ENCODE measurements at places on chromosomes 7 and 10.

DNA sequence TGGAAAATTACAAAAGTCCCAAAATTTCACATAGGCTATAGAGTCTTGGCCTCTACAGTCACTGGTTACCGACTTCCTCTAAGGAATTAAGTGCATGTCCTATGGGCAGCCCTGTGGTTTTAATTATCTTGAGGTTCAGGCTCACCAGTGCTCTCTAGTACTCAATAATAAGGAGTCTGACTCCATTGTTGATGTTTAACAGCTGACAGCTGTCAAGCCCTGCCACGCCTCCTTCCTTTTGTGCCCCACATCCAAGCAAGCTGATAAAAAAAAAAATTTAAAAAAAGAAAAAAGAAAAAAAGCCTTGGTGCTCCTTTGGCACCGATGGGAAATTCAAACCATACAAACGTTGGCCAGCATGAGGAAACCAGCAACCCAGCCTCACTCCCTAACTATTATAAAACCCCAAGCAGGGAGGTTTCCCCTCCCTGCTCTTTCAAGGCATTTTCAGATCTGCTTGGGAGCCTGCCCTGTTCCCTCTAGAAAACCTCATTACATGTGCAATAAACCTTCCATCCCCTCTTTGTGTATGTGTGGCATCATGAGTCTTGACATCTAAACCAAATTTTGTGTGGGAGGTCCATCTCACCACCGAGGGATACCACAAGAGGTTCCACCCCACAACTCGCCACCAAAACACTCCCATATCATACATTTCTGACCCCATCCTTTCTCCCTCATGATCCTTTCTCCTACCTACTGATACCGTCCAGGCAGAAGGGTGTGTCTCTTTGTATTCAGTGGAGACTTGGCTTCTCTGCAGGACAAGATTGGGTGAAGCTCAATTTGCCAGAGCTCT lies 70.9 kb upstream of the CCDC71L start:
- DNase-seq, result no peak

DNA sequence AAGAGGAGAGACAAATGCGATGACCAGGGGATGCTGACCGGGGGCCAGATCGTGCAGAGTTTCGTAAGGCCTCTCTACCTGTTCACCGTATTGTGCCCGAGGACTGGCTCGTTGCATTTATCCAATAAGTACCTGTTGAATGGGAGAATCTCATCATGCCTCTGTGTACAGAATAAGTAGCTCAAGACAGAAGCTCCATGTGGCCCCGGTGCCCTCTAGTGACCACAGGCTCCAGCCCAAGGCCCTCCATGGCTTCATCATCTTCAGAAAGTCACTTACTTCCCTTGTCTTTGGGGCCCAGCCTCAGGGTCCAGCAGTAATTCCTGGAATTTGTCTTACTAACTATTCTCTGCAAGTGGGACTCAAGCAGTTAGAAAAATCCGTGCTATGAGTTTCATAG lies 151.0 kb downstream of the CHN2 start:
- no peak for DNase-seq

- no peak for DNase-seq
These were observed 72.6 kb downstream of the AHR start for GRCh38 chr7:17370901-17371585.

DNA sequence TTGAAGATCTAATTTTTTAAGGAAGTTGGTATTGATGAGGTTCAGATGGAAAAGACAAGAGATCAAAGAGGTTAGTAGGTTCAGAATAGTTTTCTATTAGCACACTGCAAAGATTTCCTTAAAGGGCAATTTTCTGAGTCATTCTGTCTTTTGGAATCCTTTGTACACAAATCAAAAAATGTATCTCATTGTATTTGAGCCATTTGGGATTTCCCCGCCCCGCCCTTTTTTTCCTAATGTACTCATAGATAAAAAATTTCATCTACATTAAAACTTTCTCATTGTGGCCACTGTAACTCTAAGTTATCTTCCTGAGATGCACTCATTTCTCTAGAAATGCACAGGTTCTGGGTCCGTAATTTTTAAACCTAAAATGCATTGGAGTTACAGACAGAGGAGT lies 12.1 kb downstream of the GIMAP6 start:
- DNase-seq, result no peak

- no peak for DNase-seq
These were observed 158.0 kb downstream of the HDAC9 start for GRCh38 chr7:18653381-18654155.

DNA sequence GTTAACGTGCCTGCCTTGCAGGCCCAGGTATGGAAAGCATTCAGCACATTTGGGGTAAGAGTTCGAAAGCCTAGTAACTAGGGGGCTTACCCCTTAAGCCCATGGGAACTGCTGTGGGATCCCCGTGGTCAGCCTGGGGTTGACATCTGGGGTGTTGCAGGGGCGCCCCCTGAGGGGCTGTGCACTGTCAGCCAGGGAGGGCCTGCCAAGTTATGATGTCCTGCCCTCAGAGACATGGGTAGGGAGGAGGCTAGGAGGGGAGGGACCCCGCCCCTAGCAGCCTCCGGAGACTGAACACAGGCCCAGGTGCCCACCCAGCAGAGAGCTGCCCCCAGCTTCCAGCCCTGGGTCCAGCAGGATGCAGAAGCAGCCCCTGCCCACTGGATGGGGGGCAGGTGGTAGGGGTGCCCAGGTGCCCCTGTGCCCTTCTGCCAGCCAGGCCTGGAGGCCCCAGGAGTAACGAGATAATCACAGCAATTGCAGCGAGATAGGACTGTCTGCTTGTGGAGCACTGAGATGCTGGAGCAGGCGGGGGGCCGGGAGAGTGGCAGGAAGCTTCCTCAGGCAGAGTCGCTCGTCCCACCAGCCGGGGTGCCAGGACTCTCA lies 153.3 kb downstream of the UBE2H start:
- DNase-seq, result no peak

- peak; percentile 32 for DNase-seq
These were observed 168.0 kb upstream of the RHEB start for GRCh38 chr7:151687523-151688235.

GRCh38 chr10:85900487-85900886 lies 466.1 kb downstream of the GRID1 start:
- DNase-seq, result no peak

DNA sequence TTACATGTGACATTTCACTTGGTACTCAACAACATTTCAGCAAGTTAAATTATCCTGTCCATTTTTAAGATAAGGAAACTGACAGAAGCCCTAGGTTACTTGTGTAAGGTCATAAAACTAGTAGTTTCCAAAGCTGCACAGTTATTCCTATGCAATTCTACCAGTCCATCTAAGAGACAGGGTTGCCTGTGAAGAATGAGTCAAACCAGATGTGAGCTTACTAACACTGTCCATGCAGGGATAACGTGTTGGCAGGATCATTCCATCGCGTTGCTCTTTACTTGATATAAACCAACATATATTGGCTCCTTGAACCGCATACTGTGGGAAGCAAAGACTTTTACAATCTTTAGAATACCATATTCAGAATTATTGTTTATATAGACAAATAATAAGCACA lies 280.9 kb upstream of the HGF start:
- no peak for DNase-seq

DNA sequence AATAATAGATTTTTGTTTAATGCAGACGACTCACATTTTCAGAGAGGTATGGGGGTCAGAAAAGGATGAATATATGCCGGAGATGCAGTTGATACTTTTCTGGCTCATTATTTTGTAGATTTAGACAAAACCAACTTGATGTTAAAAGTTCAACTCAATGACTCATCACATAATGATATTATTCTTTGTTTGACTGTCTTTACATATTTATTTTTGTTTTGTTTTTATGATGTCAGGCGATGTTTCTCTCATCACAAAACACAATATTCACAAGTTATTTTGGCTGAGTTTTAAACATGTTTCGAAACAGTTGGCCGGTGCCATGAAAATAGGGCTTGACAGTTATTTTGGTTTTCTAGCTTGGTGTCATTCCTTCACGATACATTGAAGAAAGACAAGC lies 1.3 kb downstream of the GJD4 start:
- DNase-seq, result no peak

- no peak for DNase-seq
These were observed 925.1 kb upstream of the CELF2 start for GRCh38 chr10:10092581-10092980.

DNA sequence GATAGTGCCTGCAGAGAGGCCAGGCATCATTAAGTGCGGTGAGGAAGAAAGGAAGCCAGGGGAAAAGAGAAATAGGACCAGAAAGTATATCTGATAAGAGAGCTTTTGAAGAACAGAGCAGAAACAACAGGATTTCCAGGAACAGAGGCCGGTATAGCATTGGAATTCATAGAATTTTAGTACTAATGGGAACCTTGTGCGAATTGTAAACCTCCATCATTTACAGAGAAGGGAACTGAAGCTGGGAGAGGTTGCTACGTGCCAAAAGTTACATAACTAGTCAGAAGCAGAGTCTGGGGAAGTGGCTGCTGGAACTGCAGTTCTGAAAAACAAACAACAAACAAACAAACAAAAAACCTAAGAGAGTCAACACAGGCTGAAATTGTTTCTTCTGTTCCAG lies 5.4 kb upstream of the ZMYND11 start:
- DNase-seq, result no peak

- no peak for DNase-seq
These were observed 10.9 kb upstream of the NKX6-2 start for GRCh38 chr10:132796846-132797245.

GRCh38 chr10:128095027-128095752 lies 31.0 kb downstream of the MKI67 start:
- DNase-seq, result no peak

- no peak for DNase-seq
These were observed 43.5 kb upstream of the UCN3 start for GRCh38 chr10:5321273-5321672.

DNA sequence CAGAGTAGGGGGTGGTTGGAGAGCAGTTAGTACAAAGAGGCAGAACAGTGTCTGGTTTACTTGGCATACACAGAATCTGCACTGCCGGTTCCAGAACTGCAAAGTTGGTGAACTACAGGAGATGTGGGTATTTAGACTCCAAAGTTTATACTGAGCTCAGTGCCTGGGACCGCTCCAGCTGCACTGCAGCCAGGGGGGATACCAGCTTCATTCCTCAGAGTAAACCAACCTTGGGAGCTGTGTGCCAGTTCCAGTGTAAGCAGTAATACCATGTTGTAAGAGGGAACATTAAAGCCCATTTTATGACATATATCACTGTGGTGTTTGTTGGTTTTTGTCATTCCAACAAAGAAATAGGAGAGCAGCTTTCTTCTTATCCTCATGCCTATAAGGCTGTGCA lies 23.4 kb downstream of the LOXL4 start:
- DNase-seq, result no peak

GRCh38 chr10:381805-382204 lies 246.6 kb downstream of the ZMYND11 start:
- no peak for DNase-seq

- DNase-seq, result no peak
These were observed 9.2 kb downstream of the NUP42 start for GRCh38 chr7:23191022-23191421.

DNA sequence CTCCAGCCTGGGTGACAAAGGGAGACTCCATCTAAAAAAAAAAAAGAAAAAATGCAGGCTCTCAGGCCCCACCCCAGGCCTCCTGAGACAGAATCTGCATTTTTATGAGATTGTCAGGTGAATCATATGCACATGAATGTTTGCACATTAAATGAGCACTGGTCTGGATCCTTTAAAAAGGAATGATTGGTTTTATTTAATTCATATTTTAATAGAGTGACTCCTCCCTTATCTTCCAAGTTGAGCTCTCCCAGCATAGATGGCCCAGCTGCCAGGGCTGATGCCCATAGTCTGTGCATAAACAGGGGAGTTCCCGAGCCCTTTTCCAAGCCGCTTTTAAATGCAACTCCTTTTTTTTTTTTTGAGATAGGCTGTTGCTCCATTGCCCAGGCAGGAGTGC lies 28.5 kb downstream of the CUX1 start:
- no peak for DNase-seq

GRCh38 chr7:155753446-155753965 lies 58.8 kb downstream of the SHH start:
- DNase-seq, result no peak

DNA sequence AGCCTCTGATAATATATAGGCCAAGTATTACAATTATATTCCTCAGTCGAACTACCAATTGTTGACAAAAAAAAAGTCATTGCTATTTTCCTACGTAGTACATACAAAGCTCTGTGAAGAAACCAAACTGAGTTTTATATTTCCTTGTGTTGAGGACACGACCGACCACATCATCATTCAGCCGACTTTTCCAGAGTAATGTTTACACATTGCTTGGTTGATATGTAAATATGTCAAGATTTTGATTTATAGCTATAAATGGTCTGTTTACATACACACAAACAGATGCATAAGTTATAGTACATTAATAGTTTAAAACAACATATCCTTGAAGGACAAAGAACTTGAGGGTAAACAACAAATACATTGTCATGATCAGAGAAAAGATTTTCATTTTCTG lies 121.5 kb downstream of the CRPPA start:
- no peak for DNase-seq

DNA sequence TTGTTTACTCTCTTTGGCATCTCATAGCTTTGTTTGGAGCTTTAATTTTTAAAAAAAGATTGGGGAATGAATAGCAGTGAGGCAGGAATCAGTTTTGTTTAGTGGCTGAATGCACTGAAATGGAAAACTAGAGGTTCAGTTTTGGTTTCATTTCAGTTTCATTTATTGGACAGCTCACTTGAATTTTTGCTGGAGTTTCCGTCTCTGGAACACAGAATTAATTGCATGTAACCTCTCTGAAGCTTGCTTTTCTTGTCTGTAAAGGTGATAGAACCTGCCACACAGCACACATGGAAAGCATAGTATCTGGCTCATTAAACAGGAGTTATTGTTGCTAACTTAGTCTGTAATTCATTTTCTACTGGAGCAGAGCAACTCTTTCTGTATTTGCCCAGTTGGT lies 7.1 kb downstream of the GRM8 start:
- no peak for DNase-seq

- no peak for DNase-seq
These were observed 39.4 kb upstream of the GRB10 start for GRCh38 chr7:50822110-50822509.

- no peak for DNase-seq
These were observed at the start of gene BMPER for GRCh38 chr7:33905389-33906032. TSS of gene BMPER (plus strand) at chr7:33905539. CDS start at chr7:33905614, 75 bp downstream.

GRCh38 chr7:73308665-73309214 lies at the start of gene NSUN5:
TSS of gene NSUN5 (minus strand) at chr7:73308826. CDS start at chr7:73308790, 36 bp downstream.
- peak; percentile 49 for DNase-seq

DNA sequence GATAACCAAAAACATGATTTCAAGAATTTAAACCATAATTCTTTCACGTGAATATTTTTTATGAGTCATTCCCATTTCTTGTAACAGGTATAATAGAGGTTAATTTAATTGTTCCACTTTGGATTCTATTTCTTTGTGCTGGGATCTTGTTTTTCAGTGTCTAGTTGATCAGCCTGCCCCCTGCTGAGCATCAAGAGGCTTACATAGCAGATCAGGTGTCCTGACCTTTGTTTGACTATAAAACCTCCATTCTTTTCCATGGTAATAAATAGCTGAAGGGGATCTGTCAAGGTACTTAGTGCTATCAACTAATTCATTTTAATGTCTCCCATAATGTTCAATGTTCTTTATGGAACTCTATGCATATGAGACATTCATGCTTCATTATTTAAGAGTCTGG lies 4.9 kb downstream of the COL17A1 start:
- DNase-seq, result no peak

GRCh38 chr10:116418389-116418788 lies 9.3 kb upstream of the PNLIPRP3 start:
- no peak for DNase-seq

Data from GOT3 (cell line).